NCI-H524 (cell line): ENCODE measurements at places on chromosomes 12 and 14.

DNA sequence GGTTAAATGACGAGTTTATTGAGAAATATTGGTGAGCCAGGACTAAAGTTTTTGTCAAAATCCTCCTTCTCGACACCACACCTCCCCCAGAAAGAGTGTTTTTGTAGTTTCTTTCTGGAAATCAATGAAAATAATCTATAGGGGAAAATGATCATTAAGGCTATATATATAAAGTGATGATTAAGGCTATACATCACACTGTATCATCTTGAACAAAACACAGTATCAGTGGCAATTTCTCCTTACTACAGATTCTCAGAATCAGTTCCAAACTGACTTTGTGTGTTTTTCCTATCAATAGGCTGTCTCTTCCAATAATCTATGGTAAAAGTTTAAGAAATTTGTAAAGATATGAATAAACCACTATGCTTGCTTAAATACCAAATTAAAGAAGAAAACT is 81.7 kb downstream of the IFNG-AS1 start:
- no peak for DNase-seq

- peak; percentile 76 for DNase-seq
Observed at GRCh38 chr14:60087668-60088067, 4.1 kb upstream of the PCNX4 start.

DNA sequence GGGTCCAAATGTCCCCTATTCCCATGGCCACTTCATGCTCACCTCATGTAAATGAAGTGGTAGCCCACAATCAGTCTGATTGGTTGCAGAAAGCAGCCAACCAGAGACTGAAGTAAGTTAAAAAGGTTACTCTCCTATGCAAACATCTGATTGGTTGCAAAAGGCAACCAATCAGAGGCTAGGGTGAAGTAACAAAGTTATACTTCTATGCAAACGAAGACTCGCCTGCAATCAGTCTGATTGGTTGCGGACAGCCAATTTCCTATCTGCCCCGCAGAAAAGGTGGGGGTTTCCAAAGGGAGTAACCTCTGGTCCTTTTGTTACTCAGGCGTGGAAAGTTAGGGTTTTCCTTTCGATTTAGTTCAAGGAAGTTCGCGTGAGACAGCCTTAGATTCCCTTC is 208.1 kb upstream of the NEDD1 start:
- no peak for DNase-seq

DNA sequence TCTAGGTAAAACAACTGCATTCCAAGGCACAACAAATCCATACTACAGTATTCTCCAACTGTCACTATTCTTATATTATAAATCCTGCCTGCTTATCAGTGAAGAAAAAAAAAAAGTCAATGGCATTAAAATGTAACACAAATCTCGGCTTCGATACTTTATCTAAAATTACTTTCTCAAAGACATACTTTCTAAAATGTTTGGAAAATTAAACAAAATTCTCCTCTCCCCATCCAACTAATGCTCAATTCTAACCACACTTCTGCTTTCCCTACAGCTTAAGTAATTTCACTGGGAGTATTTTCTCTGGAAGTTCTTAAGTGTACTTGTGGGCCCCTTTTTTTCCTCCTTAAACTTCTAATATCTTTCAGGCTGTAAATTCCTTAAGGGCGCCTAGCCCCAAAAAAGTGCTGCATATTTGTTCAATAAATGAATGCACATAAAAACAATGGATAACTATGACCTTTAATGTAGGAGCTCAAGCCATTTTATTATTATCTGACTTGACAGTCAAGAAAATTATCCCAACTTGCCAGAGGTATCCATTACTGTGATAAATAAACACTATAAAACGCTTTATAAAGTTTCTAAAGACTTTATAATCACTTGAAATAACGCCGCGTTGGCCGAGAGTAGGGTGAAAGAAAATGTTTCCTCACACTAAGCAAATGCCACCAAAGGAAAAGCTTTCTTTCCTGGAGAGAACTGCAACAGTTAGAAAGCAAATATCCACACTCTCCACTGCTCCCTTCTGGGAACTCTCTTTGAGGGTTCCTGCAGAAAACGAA is 977 bp downstream of the HEATR5A start:
- DNase-seq = no peak
